ENCODE measurements at places on chromosomes 3 and 15. TPM values are rescaled to one million over a fixed set of nuclear protein-coding genes. Genes with fewer than 3 reads are reported as not detected.

DNA sequence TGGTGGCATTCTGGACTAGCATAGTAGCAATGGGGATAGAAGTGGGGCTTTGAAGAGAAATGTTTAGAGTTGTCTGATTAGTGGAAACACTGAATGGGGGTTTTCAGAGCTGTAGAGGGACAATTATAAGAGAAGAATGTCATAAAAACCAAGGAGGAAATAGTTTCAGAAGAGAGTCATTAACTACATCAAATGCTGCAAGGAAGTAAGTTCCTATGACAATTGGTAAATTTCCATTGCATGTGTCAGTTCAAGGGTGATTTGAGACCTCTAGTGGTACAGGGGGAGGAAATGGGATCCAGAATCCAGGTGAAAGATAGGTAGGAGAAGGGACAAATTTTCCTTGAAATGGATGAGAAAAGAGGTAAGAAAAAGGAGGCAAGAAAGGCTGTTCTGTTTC is 68.3 kb upstream of the TBC1D5 start:
- no peaks in the 10 kb centered on the region for H3K4me1 ChIP-seq
- H3K27ac ChIP-seq: no peak overlapping the region
- DNase-seq: no peak
- H3K36me3 ChIP-seq: no peaks in the 10 kb centered on the region
- H3K4me3 ChIP-seq: no peak overlapping the region
- peaks cover 6% of the 10 kb centered on the region for H3K27me3 ChIP-seq

DNA sequence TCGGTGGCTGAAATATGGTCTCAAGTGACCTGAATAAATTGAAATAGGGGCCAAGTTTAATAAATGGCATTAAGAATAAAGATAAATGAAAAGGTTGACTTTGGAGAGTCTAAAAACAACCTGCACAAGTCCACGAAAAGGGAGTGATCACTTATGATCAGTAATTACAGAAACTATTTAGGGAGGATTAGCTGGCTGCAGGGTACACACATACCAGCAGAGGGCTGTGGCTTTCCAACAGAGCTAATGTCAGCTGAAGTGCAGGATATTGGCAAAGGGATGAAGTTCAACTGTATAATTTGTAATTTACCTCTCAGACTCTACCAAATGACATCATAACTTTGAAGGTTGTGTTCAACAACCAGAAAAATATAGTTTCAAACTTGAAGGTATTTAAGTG is 86.8 kb downstream of the SYNPR start:
- no peak overlapping the region for H3K4me3 ChIP-seq
- no peak for DNase-seq
- no peaks in the 10 kb centered on the region for H3K36me3 ChIP-seq
- H3K27ac ChIP-seq: no peak overlapping the region

GRCh38 chr15:68311464-68311835 is 33.9 kb downstream of the FEM1B start:
- no peak for DNase-seq
- no peaks in the 10 kb centered on the region for H3K27me3 ChIP-seq
- no peak overlapping the region for H3K4me3 ChIP-seq
- H3K4me1 ChIP-seq: peaks cover 2% of the 10 kb centered on the region
- H3K36me3 ChIP-seq: no peaks in the 10 kb centered on the region

GRCh38 chr3:110932567-110932966 is 139.0 kb upstream of the NECTIN3 start:
- no peak for DNase-seq
- no peaks in the 10 kb centered on the region for H3K36me3 ChIP-seq
- H3K4me1 ChIP-seq: no peaks in the 10 kb centered on the region
- no peak overlapping the region for H3K4me3 ChIP-seq
- H3K27me3 ChIP-seq: peaks cover 2% of the 10 kb centered on the region
- no peak overlapping the region for H3K27ac ChIP-seq

GRCh38 chr3:168544097-168544957 is 448.6 kb upstream of the GOLIM4 start:
- H3K27me3 ChIP-seq: no peaks in the 10 kb centered on the region
- H3K4me3 ChIP-seq: no peak overlapping the region
- H3K4me1 ChIP-seq: no peaks in the 10 kb centered on the region
- no peak for DNase-seq
- H3K27ac ChIP-seq: no peak overlapping the region

DNA sequence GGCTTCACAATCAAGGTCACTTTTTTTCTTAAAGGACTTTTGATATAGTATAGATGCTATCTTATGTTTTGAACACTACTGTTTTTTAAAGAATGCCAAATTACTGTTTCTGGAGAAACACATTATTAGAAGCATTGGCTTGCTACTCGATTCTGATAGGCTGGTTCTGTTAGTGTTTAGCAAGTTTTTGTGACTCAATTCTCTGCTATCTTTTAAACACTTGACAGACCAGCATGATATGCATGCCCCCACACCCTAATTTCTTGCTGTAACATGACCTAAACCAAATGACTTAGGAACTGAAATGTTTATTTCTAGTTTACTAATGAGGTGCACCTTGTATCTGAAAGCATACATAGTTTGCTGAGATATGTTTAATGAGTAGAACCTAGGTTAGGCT is 5.5 kb upstream of the IL20RB start:
- H3K4me3 ChIP-seq: no peak overlapping the region
- H3K4me1 ChIP-seq: peaks cover 4% of the 10 kb centered on the region
- no peaks in the 10 kb centered on the region for H3K27me3 ChIP-seq
- no peak overlapping the region for H3K27ac ChIP-seq
- DNase-seq: no peak
- H3K36me3 ChIP-seq: peaks cover 3% of the 10 kb centered on the region

- no peaks in the 10 kb centered on the region for H3K4me1 ChIP-seq
- DNase-seq: no peak
- no peak overlapping the region for H3K4me3 ChIP-seq
- no peak overlapping the region for H3K27ac ChIP-seq
These were observed 275.6 kb upstream of the PROK2 start for GRCh38 chr3:72060447-72061034.

GRCh38 chr15:70289191-70289955 is 191.7 kb upstream of the TLE3 start:
- DNase-seq: no peak
- H3K4me3 ChIP-seq: no peak overlapping the region
- H3K27me3 ChIP-seq: no peaks in the 10 kb centered on the region
- peaks cover 5% of the 10 kb centered on the region for H3K4me1 ChIP-seq

DNA sequence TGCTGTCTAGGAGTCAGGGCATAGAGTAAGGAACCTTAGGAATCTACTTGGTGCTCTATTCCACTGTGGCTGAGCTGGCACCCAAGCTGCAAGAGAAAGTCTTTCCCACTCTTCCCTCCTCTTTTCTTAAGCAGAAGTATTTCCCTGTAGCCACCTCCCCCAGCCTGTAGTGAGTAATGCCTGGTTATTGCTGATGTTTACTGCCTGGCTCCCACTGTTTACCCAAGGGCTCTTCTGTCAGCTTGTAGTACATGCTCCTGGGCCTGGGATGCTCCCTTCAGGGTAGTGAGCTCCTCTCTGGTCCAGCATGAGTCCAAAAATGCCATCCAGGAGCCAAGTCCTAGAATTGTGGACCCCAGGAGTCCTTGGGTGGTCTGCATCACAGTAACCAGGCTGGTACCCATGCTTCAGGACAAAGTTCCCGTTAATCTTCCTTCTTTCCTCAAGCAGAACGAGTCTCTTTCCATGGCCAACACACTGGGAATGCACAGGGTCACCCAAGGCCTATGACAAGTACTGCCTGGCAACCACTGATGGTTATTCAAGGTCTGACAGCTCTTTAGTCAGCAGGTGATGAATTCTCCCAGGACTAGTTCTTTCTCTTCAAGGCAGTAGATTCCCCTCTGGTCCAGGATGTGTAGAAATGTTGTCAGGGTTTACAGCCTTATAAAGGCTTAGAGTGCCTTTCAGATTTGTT is 17.6 kb downstream of the GALK2 start:
- DNase-seq: no peak
- H3K4me3 ChIP-seq: no peak overlapping the region
- no peaks in the 10 kb centered on the region for H3K27me3 ChIP-seq
- H3K27ac ChIP-seq: no peak overlapping the region

DNA sequence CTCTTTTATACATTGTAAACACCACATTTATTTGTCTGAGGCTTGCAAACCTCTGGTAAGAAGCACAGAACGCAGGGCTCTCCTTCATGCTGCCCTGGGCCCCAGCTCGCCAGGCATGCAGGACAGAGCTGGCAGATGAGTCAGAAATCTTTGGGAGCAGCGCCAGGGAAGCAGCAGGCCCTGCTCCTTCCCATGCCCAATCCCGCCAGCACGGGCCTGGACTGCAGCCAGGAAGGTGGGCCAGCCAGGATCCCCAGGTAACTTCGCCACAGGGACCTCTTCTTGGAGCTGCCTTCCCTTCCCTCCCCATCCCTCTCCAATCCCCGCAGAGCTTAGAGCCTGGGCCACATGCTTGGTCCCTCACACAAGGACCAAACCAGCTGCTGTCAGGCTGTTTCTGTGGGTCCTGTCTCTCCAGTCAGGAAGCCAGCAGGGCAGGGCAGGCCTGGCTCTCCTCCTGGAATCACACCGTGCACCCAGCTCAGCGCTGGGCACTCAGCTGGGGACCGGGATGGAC is 8.8 kb downstream of the STOML1 start:
- no peak for DNase-seq
- peaks cover 28% of the 10 kb centered on the region for H3K4me1 ChIP-seq
- no peak overlapping the region for H3K27ac ChIP-seq
- H3K27me3 ChIP-seq: no peaks in the 10 kb centered on the region

DNA sequence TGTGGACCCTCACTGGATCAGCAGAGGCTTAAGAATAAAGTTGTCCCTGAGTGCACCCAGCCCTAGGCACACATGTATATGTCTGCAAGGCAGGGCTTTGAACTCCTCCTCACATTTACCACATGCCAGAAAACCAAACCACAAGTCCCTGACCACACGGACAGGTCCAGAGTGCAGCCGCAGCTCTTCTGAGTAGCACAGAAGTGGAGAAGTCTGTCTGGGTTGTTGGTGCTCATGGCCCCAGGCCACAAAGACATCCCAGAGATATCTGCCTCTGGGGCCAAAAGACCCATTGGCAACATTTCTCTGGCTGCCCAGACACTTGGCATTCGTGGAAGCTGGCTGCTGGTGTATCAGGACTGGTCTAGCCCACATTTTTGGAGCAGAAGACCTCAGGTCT is 17.4 kb downstream of the SUSD5 start:
- H3K27ac ChIP-seq: no peak overlapping the region
- H3K36me3 ChIP-seq: no peaks in the 10 kb centered on the region
- no peak overlapping the region for H3K4me3 ChIP-seq
- peaks cover 2% of the 10 kb centered on the region for H3K27me3 ChIP-seq
- no peak for DNase-seq

- no peak overlapping the region for H3K27ac ChIP-seq
- DNase-seq: no peak
- no peaks in the 10 kb centered on the region for H3K4me1 ChIP-seq
- no peak overlapping the region for H3K4me3 ChIP-seq
- no peaks in the 10 kb centered on the region for H3K36me3 ChIP-seq
These were observed 432.0 kb downstream of the ZPLD1 start for GRCh38 chr3:102866845-102867244.

DNA sequence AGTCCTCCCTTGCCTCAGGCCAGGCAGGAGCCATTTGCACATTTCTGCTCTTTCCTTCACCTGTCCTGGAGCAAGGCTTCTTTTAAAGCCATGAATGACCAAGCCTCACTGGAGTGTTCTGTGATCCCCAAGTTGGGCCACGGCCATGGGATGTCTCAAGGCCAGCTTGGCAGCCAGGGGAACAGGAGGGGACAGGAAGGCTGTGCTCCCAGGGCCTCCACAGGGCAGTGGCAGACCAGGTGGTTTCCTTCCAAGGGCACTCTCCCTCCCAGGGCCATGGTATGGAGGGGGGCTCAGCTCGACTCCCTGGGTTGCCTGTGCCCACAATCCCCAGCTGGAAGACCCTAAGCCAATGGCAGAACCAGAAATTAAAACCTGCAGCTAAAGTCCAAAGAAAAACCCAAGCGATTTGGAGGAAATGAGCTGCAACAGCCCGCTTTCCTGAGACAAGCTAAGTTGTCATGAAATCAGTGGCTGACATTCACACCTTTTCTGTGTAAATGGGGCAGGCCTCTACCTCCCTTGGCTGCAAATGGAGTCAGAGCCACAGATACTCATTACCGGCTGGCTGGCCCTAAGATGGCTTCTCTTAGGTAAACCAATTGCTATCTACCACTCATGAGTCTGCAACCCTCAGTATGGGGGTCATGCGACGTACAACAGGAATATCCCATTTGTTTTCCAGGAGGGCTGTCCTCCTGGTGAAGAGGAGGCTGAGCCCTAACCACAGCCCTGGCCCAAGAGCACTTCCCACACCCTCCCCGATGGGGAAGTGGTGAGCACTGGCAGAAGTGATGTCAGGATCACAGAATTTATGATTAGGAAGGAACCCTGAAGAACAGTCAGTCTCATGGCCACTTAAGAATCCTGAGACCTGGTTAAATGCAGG is 83.3 kb downstream of the SNRK start:
- no peaks in the 10 kb centered on the region for H3K36me3 ChIP-seq
- no peak for DNase-seq
- H3K27ac ChIP-seq: no peak overlapping the region
- H3K4me1 ChIP-seq: peaks cover 36% of the 10 kb centered on the region
- H3K4me3 ChIP-seq: no peak overlapping the region

DNA sequence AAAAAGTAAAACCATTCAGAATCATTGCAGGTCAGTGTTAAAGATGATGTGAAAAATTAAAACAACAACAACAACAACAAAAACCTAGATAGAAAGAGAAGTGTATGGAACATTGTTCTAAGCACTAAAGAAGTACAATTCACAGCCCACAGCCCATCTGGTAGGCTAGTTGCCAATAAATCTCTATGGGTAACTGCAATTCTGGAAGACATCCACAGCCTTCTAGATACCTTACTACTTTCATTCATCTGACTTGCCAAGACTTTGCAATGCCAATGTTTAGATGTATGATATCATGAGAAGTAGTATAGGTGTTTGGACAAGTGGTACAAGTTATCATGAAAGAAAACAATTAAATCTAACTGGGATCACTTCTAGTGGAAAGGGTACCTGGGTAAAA is 198.6 kb downstream of the VGLL3 start:
- H3K4me1 ChIP-seq: no peaks in the 10 kb centered on the region
- no peaks in the 10 kb centered on the region for H3K27me3 ChIP-seq
- H3K36me3 ChIP-seq: no peaks in the 10 kb centered on the region

- no peak for DNase-seq
- no peak overlapping the region for H3K27ac ChIP-seq
- H3K27me3 ChIP-seq: no peaks in the 10 kb centered on the region
- H3K4me1 ChIP-seq: no peaks in the 10 kb centered on the region
These were observed 128.0 kb downstream of the ATG7 start for GRCh38 chr3:11400213-11400612.

CLEC3B gene
- 1.5 TPM for total RNA-seq

KY gene
- total RNA-seq: not detected

OR5K2 gene
- not detected for total RNA-seq
